ENCODE measurements at places on chromosomes 4 and X.

- DNase-seq: no peak
Measured at GRCh38 chr4:138869165-138869564, 146.4 kb upstream of the NOCT start.

- no peak for DNase-seq
Measured at GRCh38 chrX:126658447-126658846, 105.8 kb upstream of the DCAF12L1 start.

DNA sequence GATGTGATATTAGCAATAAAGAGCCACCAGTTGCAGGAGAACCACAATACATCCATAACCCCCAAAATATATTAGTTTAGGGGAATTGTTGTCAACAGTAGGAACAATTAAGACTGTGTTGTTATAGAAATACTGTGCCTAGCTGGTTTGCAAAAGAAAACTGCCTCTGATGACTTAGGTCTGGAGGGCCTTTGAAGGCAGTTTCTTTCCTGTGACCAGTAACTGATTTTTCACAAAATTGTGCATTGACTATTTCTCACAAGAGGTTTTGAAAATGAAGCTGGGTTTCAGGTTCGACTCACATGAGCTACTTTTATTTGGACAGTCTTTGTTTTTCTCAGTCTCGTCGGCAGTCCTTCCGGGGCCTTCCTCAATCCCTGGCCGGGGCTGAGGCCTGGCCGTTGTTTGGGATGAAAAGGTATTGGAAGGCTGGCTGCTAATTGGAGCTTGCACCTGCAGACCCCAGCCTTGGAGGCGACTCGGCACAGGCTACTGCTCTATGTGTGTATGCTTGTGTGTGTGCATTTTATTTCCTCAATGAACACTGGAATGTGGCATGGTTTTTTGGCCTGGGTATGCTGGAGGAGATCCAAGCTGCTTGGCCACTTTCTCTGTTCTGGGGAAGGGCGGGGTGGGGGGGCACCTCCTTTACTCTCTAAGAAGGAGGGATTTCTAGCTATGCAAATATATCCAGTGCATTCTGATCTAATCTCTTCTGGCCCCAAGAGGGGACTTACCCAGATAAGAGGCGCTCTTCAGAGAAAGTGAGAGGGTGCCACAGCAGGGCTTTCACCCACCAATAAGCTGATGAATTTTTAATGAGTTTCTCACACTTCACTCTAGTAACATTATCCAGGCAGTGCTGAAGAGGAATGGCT, 49.5 kb upstream of the LNX1 start:
- no peak for DNase-seq

GRCh38 chrX:130082244-130083106, 27.8 kb downstream of the ELF4 start:
- DNase-seq: peak; percentile 89

- no peak for DNase-seq
Measured at GRCh38 chrX:133265331-133265730, 47.2 kb upstream of the TFDP3 start.

DNA sequence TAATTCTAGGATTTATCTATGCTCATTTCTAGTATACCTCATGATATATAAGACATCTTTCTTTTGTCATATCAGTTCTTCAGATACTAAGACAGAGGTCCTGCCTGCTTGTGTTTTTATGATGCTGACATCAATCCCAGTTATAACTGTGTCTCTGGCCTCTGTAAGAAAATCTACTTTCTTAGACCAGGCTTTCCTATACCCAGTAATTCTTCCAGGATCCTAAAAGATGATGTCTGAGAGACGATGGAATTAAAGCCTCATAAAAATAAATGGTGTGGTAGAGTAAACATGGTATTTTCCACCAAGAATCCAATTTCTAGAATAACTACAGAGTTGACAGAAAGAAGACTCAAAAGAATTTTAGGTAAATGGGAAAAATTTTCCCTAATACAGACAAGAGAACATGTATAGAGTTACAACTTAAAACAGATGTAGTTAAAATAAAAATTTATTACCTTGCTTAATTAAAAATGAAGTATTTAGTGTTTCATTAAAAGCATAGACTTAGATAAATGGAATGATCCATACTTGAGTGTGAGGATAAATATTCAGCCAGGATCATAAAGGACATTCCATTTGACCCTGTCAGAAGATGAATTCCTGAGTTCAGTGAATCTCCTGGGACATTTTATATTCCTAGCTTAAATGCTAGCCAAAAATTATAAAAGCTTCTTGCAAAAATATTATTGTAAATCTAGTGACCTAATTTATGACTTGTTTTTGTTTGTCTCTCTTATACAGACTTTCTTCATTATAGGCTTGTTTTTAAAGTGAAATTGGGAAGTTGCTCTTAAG, 137.4 kb downstream of the PDLIM5 start:
- DNase-seq: no peak

GRCh38 chr4:47715716-47716416, 122.0 kb downstream of the CORIN start:
- no peak for DNase-seq

GRCh38 chrX:44241546-44241945, 101.9 kb downstream of the EFHC2 start:
- no peak for DNase-seq

DNA sequence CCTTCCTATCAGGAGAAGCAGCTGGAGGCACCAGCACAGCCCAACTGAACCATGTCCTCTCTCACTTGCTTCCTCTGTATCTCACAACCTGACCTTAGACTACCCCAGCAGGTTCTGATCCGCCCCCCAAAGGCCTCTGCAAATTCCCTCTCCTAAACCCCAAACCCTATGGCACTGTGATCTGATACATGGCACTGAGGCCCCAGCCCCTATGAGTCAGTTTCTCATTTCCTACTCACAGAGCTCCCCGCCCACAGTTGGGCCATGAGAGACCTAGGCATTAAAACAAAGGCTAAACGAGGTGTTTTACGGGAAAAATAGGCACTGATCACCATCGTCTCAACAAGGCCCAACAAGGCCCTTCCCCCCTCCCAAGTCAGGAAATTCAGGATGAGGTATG, 19.1 kb downstream of the SASH3 start:
- no peak for DNase-seq

DNA sequence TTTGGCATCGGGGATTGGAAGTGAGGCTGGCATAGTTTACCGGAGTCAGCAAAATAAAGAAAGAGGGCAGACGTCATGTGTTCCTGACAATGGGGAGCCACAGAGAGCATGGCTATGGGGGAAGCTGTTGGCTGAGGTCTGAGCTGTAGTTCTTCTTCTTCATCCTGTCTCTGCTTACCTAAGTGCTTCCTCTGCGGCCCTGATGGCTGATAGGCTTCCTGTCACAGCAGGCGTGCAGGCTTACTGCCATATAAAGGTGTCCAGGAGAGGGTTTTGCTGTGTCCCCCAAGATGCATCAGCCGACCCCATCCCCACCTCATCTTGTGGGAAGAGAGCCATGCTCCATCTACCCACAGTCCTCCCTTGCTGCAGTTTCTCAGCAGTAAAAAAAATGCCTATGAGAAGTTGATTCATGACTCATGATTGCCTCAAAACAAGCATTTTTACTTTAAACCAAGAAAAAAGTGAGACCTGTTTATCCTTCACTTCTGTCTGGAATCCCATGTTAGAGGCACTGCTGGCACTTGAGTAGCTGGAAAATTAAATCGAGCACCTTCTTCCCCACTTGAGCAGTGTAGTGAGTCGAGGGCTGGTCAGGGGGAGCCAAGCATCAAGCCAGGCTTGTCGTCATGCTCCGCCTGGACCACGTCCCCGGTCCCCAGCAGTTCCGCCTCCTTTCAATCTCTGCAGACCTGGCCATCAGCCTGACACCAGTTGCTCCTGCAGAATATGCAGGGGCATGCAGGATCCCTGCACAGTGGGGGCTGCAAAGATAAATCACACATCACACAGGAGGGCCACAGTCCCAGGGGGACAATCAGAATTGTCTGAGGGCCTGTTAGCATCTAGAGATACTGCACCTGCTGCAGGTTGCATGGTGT, 237.8 kb downstream of the EVC2 start:
- no peak for DNase-seq

DNA sequence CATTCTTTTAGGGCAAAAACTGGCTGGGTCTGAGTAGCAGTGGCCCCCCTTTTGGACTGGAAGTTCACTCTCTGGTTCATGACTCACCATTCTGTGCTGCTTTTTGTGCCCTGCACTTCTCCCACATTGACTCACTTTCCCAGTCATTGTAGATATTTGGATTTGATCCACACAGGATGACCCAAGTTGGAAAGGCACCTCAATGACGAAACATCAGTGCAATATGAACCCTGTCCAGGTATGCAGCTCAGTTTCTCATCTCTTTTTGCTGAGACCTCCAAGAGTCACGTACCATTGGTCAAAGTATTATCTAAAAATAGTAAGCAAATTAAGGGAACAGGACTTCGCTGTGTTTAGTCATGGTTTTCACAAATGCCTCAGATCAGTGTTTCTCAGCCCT, 92.7 kb downstream of the CBLL2 start:
- DNase-seq: no peak

DNA sequence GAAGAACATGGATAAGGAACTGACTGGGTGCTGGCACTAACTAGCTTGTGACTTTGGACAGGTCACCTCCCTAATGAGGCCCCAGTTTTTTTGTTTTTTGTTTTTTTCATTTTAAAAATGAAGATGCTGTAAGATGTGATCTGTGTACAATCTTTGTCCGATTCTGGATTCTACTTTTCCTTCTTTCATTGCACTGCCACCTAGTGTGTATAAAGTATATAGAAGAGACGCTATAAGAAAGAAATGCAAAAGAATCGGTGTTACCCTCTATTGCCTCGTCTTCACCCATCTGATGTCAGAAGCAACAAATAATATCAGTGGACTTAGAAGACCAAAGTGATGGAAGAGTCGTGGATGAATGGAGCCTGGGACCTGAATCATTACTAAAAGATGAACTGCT, 58.6 kb upstream of the P2RY10 start:
- DNase-seq: no peak

GRCh38 chr4:107997794-107998193, 8.1 kb downstream of the HADH start:
- no peak for DNase-seq

- peak; percentile 99 for DNase-seq
Measured at GRCh38 chr4:83034630-83035494, at the start of gene COPS4. Gene COPS4 (plus strand): TSS chr4:83035183. CDS start chr4:83035225, 42 bp downstream.

GRCh38 chr4:1096841-1097240, 16.5 kb downstream of the RNF212 start:
- no peak for DNase-seq

- no peak for DNase-seq
Measured at GRCh38 chr4:123120473-123120872, 198.1 kb upstream of the NUDT6 start.

DNA sequence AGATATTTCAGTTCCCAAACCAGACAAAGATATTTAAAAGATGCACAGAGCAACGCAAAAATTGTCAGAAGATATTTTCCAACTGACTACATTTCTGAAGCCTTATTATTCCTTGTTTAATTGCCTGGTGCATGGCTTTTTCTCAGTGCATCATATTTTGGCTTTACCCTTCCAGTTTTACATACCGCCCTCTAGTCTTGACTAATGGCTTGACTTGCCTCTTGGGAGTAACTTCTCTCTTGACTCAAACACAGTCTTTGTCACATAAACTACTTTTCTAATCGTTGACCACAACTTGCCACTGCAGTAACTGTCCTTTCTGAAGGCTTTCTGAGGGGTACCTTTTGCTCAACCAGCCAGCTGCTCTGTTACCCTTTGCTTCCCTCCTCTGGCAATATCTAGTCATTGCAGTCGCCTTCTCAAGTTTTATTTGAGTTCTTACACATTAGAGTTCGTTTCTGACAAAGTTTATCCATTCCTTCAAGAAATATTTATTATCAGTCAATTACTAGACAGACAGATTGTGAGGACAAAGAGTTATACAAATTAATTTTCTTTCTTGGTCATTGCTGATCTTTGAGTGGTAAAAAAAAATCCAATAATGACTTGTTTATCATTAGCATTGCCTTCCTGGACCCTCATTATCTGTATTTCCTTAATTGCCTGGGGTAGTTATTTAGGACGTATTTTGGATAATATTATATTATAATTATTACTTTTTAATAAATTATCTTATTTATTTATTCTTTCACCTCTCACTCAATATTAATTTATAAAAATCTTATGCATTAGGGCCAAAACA, 506.9 kb upstream of the PCDH10 start:
- DNase-seq: no peak
